ENCODE measurements at places on chromosomes 16 and 17.

DNA sequence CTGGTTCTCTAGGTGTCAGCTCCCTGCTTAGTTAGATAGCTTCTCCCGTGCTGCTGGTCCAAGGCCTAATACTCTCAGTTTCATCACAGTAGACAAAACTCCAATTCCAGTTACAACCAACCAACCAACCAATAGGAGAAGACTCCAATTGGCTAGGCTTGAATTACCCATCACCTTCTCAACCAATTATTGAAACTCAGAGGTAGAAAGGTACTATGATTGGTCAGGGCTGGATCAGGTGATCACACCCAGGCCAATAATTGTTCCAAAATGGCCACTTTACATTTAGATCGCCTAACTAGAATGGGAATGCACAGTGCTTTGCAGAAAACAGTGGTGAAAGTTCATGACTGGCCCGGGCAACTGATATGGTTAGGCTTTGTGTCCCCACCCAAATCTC lies 49.5 kb upstream of the CRHR1 start:
- no peak for DNase-seq

DNA sequence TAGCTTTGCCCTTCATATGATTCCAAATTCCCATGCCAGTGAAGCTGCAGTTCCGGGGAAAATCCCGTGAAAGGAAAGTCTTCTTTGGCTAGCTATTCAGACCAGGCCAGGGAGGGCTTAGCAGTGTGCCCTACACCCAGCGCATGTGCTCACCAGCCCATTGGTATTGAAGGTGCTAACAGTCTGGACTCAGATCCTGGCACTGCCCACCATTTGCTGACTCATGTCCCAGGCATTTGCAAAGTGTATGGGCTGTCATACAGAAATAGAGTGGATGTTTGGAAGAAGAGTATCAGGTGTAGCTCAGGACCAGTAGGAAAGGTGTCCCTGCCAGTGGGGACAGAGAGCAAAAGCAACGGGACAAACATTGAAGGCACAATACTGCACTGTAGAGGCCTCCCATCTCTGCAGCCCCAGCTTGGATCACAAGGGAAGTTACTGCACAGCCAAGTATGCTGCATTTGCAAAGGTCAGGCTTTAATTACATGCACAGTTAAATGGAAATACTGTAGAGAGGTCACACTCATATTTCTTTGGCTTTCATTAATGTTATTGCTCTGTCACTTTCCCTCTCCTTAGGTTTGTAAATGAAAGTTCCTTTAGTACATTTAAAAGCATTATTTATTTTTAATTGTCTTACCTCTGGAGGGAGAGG lies 220.0 kb downstream of the IRX3 start:
- no peak for DNase-seq

GRCh38 chr16:11639925-11640899 lies 28.0 kb upstream of the SNN start:
- DNase-seq = no peak

- DNase-seq = no peak
These were observed 3.6 kb downstream of the ZNF267 start for GRCh38 chr16:31876951-31877828.

GRCh38 chr16:56589141-56590039 lies at the start of gene MT3:
Gene MT3, plus strand, starts transcription at chr16:56589528. Its CDS starts 63 bp downstream, at chr16:56589591.
- no peak for DNase-seq

DNA sequence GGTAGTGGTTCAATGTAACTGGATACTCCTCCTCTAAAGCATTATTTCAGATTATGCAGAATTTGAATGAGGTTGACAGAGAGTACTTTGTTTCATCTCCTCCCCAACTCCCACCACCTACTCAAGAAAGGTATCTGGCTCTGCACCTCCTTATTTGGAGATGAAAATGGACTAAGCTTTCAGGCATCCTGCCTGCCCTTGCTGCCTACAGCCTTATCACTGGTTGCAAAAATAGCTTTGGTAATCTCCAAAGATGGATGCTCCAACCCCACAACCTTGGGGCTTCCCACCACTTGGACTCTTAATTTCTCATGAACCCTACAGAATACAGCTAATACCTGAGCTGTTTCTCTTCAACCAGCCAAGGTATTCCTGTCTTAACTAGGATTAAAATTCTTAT lies 45.3 kb upstream of the CORO6 start:
- no peak for DNase-seq

GRCh38 chr16:21060027-21060510 lies 90.6 kb downstream of the DNAH3 start:
- DNase-seq = no peak
